ENCODE measurements at places on chromosomes 1 and 21.

GRCh38 chr1:228358764-228359612, 47.6 kb downstream of the TRIM11 start:
- no peak for DNase-seq

DNA sequence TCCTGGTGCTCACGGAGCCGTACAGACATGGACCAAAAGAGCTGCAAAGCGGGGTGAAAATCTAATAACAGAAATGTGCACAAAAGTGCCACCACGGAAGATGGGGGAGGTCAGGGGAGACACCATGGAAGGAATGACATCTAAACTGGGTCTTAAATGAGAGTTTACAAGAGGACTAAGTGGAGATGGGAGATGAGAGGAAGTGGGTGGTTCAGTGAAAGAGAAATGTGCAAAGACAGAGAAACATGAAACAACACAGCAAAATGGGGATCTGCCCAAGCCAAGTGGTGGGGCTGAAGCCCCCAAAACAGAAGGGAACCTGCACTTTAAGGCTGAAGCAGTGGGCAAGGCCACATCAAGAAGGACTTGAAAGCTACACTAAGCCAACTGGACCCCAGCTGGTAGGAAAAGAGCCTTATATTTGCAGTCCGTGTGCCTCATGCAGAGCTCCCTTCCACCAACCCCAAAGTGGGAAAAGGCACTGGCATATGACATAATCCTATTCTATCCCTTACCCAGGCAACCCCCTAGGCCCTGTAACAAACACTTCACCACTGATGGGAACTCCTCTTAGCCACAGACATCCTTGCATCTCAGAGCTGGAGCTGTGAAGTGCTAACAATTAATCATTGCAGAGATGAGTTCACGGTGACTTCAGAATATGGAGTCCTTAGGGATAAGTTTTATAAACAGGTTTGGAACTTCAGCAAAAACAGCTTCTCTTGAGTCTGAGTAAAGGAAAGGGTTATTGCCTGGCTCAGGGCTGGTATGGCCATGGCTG, 198.6 kb upstream of the EDN2 start:
- no peak for DNase-seq

DNA sequence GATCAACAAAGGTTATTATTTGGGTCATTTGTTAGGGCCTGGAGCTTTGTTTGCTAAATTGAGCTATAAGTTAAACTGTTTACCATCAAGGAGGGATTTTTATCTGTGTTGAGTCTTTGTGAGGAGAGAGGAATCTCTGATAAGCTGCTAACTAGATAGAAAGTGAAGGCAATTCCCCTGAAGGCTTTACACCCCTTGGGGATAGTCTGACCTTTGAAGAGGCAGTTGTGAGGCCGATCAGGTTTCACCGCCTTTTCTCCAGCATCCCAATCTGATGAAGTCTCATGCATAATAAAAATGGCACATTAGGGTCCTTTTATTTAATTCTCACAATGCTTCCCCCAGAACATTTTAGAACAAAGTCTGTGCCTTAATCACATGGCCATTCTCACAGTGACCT, 21.8 kb downstream of the C1orf21 start:
- DNase-seq = no peak

DNA sequence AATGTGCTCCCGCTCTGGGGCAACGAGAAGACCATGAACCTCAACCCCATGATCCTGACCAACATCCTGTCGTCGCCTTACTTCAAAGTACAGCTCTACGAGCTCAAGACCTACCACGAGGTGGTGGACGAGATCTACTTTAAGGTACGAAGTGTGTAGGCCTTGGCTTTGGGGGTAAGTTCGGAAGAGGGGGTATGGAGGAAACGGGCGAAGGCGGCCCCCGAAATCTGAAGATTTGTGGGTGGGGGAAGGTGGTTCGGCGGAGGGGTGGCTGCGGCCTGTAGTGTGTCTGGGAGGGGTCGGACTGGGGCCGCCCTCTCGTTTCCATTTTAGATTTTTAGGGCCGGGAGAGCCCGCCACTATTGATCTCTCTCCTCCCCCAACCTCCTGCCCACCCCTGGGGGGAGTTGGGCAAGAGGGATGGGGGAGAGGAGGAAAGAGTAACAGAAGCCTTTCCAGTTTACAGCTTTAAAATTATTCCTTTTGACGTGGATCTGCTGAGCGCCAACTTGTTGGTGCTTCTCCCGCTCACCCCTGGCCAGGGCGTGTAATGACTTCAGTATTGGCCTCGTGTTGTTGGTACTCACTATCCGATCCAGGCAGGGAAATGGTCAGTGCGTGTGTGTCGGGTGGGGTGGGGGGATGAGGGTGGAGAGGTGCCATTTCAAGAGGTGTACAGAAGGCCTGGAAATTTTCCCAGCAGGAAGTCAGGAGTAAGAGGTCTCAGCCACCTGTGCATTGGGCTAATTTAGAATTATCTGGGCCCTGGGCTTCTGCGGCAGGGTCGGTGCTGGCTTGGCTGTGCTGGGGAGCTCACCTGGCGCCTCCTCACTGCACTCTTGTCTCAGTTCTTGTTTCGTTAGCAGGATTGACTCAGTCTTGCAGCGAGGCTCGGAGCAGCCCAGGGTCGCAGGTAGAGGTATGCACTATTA, 880 bp downstream of the PRPF38B start:
- DNase-seq = peak; percentile 89

DNA sequence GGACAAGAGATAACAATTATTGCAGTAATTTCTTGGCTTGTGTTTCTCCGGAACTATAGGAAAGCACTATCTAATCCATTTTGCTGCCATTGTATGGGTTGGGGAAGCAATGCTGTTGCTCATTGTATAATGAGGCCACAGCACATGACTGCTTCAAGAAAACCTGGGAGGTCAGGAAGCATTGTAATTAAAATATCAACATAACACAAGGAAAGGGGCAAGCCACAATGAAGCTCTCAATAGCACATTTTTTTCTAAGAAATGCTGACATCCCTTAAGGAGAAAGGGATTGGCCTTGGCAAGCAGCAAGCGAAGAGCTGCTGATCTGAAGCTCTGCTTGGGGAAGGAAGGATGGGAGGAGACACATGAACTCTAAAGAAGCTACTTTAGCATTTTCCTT, 44.0 kb downstream of the PLPP3 start:
- DNase-seq = no peak

GRCh38 chr1:229430761-229431283, 3.1 kb downstream of the ACTA1 start:
- no peak for DNase-seq

DNA sequence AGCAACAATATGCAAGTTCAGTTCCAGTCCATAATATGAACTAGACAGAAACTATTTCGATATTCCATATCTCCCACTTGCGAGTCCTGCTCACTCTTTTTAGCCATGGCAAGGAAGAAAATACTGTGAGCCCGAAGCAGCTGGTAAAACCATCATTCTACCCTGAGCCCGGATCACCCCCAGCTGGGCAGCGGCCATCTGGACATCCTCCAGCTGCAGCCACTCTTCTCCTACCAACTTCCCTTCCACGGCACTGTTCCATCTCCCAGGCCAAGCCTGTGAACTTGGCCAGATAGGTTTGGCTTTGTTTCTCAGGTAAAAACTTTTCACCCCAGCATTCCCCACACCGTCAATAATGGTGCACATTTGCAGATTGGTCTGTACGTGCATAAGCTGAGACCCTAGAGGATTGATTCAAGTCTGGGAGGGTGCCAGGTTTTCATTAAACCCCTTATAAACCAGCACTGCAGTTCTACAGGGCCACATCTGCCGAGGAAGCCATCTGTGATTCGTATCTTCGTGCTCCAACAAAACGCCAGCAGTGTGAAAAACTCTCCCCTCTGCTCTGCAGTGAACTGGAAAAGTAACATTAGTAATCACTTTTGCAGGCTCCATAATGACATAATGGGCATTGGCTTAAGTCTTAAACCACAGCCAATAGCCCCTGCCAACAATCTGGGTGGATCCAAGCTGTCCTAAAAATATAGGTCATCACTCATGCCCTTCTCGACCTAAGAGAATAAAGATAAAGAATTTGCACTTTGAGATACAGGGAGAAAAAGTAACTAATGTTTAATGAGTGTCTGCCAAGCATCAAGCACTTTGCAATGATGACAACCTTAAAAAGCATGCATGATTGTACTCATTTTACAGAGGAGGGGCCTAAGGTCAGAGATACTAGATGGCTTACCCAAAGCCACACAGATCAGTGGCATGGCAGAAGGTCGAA, 205.1 kb downstream of the PLPP3 start:
- no peak for DNase-seq

- DNase-seq = no peak
Measured at GRCh38 chr1:224744521-224744920, 128.4 kb downstream of the CNIH3 start.
